ENCODE measurements at places on chromosomes 1 and 21. TPM values are rescaled to one million over a fixed set of nuclear protein-coding genes. Genes with fewer than 3 reads are reported as not detected.
A peak's percentile ranks its signal among the peaks of the same experiment; 100 is the strongest.

DNA sequence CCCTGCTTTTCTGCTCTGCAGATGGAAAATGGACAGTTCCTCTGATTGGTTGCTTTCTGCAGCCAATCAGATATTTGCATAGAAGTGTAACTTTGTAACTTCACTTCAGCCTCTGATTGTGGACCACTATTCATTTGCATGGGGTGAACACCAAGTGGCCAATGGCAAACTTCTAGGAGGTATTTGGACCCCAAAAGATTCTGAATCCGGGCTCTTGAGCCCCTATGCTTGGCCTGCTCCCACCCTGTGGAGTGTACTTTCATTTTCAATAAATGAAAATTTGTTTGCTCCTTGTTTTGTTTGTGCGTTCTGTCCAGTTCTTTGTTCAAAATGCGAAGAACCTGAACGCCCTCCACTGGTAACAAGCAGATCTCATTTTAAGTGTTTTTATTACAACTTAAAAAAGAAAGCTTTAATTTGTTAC is 6.4 kb upstream of the GSTM4 start:
- no peak for DNase-seq

- no peak for DNase-seq
Observed at GRCh38 chr1:109622895-109623294, 3.3 kb downstream of the AMPD2 start.

- DNase-seq, result no peak
Observed at GRCh38 chr1:11543392-11543791, 64.4 kb downstream of the DISP3 start.

GRCh38 chr1:6239950-6240768 is 3.8 kb upstream of the HES3 start:
- no peak for DNase-seq

The ADAMTSL4 gene
- total RNA-seq, result under 0.01 TPM

DNA sequence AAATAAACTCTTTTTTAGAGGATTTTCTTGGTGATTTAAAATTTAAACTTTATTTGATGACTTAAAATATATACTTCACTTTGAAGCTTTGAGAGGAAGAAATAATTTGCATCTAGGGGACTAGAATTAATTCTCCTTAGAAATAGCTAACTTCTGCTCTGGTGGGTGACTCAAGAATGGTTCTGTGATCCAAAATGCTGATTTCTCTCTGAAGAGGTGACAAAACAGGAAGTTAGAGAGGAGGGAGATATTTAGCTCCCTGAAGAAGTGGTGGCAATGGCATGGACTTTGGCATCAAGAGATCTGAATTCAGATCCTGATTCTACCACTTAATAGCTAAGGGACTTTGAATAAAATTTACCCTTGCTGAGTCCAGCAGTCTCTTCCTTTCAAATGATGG is 125.8 kb upstream of the ATP1B1 start:
- DNase-seq, result no peak

DNA sequence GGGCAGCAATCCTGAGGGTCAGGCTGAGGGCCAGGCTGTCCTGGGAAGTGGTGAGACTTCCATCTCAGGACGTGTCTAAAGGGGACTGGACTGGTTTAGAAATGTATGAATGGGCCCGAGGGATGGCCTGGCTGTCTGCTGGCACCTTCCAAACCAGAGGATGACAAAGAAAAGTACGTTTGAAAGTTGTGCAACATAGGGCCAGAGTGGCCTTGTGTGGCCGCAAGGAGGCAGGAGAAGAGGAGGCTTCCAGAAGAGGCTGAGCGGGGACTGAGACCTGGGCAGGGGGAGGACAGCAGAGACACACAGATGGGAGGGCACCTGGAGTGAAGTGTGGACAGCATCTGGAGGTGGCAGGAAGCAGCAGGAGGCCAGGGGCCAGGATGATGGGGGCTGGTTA is 2.6 kb upstream of the SYTL1 start:
- no peak for DNase-seq

DNA sequence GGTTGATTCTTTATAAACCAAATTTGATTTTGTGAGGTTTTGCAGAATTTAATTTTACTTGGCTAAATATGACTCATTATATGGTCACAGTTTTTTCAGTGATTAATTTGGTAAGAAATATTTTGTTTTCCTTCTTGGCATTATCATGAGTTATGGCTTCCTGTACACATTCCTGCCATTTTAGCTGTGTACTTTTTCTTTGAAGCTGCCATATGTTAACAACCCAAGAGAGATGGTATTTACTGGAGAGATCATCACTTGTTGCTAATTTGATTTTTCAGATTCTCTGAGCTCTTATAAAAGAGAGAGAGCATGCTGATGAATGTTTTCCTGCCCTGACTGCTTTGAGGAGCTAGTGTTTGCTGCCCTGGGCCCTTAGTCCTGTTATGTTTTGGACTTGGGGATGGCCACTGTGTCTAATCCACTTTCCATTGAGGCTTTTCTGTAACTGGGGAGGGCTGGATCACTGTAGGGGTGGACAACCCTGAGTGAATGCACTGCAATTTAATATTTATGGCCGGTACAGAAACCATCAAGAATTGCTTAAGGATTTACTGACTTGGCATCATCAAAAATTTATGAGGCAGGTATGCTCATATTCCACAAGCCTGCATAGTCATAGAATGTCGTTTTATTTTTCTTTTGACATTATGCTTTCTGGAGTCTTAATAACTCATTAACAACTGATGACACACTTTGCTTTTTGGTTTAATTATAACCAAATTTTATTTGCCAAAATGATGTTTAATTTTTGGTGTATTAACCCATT is 200.9 kb downstream of the DISC1 start:
- DNase-seq, result no peak

DNA sequence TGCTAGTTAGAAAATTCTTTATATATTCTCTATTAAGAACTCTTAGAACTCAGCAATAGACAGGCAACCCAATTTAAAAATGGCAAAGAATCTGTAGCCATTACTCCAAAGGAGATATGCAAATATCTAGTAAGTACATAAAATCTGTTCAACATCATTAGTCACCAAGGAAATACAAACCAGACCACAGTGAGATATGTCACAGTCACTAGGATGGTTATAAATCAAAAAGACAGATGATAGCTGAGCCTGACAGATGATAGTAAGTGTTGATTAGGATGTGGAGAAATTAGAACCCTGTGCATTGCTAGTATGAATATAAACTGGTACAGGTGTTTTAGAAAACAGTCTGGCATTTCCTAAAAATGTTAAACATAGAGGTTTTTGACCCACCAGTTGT is 26.6 kb downstream of the SRSF11 start:
- no peak for DNase-seq

The SLC5A9 gene
- total RNA-seq, result not detected

DNA sequence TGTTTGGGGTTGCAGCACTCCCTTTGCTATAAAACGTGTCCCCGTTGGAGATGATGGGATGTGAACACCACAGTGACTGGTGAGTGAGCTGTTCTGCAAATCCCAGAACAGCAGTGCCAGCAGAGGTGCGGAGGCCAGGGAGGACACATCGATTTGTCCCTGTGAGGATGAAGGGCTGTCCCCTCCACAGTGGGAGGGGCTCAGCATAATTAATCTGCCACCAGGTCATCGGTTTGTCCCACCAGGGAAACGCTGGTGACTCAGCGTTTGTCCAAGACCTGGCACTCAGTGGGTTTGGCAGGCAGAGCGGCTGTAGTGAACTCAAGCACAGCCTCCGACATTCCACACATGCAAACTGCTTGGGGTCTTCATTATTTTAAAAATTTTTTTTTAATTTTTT is 22.8 kb upstream of the PDE9A start:
- no peak for DNase-seq

The HSD3B2 gene
- total RNA-seq, result not detected

DNA sequence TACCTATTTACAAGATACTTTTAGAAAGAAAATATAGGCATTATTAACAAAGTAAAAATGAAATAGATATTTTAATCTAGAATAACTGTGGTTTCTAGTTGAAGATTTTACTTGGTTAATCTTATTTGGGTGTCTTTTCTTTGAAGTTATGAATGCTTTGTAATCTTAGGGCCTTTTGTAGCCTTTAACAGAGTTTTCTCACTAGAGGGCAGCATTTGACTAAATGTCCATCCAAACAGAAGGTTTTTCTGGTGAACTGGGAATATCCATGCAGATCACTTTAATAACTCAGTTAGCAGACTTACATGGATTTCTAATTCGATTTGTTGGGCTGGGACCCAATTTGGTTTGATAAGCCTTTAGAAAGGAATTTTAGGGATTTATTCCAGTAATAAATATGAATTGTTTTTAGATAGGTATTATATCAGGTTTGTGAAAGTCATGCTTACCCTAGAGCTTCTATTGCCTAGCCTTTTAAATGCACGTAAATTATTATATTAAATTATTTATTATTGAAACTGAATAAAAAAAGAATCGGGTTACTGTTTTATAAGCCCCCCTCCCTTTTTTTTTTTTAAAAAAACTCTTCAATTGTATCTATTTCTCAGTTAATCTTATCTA is 119.7 kb downstream of the ZNF326 start:
- DNase-seq, result peak; percentile 31

- DNase-seq, result no peak
Observed at GRCh38 chr1:30753660-30754123, 3.9 kb downstream of the LAPTM5 start.

The MEGF6 gene
- 5.3 TPM for total RNA-seq

The DIRAS3 gene
- 6.9 TPM for total RNA-seq

GRCh38 chr1:108114033-108114599 is 86.0 kb downstream of the SLC25A24 start:
- no peak for DNase-seq

The OR10Z1 gene
- total RNA-seq, result not detected

DNA sequence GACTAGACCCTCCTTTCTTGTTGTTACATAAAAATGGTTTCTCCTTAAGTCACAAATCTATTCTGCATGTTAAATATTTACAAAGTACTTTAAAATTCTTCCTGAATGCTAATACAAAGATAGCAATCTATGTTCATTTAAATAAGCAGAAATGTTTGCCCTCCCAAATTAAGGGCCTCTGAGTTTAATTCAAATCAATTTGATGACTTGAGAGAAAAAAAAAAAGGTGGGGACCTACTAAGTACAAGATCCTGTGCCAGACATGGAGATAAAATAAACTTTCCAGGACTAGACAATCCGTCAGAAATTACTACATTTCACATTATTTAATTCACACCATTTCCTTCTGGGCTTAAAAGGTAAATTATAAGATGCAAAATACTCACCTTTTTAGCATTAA is 548.3 kb downstream of the DPYD start:
- DNase-seq, result no peak

- no peak for DNase-seq
Observed at GRCh38 chr1:45730075-45730779, 20.2 kb downstream of the IPP start.

DNA sequence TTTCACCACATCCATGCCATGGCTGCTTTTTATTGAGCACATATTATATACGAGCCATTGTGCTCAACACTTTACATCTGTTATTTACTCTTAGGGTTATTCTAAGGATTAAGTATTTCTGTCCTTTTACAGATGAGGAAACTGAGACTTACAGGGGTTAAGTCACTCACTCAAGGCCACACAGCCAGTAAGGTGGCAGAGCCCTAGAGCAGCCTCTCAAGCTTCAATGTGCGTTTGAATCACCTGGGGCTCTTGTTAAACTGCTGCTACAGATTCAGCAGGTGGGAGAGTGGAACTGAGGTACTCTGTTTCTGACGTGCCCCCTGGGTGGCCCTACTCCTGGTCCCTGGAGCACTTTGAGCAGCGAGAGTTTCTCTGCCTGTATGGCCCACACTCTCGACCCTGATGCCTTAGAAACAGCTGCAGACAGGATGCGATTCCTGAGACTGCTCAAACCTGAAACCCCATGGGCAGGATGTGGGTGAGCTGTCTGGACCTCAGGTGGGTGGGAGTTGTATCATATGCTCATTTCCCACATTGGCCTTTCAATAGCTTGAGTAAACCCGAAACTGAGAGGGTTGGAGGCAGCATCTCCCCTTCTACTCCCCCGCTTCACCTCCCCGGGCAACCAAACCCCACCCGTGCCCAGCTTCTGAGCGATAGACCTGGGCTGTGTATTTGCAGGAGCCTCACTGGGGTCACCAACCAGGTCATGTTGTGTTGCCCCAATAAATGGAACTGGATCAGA is 59.3 kb downstream of the MAN1C1 start:
- DNase-seq, result no peak

DNA sequence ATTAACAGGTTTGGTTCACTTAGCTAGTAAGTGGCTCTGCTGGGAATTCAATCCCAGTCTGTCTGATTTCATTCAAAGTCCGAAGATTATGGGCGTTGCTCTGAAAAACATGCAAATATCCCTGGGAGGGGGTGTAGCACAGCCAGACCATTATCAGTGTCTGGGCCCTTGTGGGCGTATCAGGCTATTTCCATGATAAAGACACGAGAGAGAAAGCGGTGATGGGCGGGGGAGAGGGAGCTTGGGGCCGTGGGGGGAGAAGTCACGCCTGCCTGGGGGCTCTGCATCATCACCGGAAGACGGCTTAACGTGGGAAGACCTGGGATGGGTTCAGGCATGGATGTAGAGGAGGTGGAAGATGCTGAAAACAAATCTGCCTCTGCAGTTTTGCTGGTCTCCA is 25.8 kb downstream of the IL6R start:
- no peak for DNase-seq

GRCh38 chr21:15701830-15702229 is 28.0 kb upstream of the USP25 start:
- DNase-seq, result no peak

The GRHL3 gene
- total RNA-seq, result not detected

- no peak for DNase-seq
Observed at GRCh38 chr1:60390593-60391282, 317.2 kb upstream of the C1orf87 start.

DNA sequence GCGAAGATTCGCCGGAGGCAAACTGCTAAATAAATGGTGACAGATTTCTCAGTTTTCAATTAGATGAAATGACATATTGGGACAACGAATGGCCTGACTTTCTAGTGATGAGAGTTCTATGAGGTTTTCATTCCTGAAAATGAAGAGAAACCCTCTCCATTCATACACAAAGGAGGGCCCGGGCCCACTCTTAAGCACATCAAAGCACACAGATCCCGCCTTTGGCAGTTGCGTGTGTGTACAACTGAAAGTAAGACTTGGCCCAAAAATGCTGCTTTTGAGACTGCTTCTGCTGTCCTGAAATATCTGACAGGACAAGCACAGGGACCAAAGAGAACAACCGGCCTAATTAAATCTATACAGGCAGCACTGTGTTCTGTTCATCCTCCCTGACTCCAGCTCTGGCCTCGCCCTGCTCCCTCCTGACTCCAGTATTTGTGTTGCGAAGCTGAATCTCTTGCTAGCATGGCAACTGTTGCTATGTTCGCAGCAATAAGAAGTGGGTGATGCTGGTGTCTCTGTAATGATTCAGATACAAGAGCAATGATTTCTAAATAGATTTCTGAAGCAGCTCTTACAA is 7.4 kb downstream of the LRRC53 start:
- DNase-seq, result no peak
